ENCODE measurements at places on chromosomes 7 and 10.

DNA sequence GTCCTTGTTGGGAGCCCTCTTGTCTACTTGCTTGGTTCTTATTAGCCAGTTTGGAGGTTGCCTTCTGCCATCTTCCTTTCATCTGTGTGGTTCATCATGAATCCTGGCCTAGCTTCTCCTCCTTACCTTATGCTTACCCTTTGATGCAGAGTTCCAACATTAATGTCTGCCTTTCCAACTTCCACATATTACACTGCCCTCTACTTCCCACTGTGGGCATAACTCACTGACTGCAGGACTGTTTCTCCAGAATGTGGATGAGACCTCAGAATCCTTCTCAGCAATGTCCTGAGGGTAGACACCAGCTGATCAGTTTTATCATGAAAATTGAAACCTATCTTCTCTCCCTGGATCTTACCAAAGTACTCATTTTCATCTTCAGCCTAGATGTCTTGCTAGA lies 491.0 kb downstream of the LRMDA start:
- DNase-seq = no peak

GRCh38 chr7:80243425-80243824 lies 108.8 kb downstream of the GNAI1 start:
- no peak for DNase-seq

- no peak for DNase-seq
Measured at GRCh38 chr10:52649511-52649910, 123.1 kb downstream of the MBL2 start.

DNA sequence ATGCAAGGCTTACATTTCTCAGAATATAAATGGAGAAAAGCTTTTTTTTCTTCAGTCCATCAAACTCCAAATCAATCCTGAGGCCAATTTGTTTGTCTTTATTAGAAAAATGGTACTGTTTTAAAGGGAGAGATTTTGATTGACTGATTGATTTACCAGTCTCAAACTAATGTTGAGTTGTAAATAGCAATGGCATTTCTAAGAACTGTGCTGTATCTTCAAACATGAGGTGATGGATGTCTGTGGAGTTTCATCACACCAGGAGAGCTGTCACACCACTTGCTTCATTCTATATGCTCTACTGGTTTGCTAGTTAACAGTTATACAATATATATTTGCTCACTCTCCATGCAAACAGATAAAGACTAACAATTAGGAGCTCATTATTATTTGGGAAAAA lies 39.0 kb upstream of the LRRTM3 start:
- no peak for DNase-seq

DNA sequence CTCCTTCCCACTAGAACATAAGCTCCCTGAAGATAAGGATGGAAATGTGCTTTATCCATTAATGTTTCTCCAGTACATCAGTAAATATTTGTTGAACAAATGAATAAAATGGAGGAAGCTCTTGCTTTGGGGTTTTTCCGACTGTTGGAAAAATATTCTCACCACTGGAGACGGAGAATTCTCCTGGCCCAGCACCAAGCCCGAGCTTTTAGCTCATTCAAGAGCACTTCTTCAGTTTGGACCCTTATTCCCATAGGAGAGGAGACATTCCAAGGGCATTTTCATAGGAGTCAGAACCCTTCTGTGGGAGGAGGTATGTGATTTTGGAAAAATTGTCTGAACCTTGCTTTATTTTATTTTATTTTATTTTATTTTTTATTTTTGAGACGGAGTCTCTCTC lies 21.0 kb downstream of the SUFU start:
- no peak for DNase-seq

- no peak for DNase-seq
Measured at GRCh38 chr10:58586282-58587245, 73.9 kb downstream of the BICC1 start.

- no peak for DNase-seq
Measured at GRCh38 chr7:155803418-155804376, 8.6 kb downstream of the SHH start.

DNA sequence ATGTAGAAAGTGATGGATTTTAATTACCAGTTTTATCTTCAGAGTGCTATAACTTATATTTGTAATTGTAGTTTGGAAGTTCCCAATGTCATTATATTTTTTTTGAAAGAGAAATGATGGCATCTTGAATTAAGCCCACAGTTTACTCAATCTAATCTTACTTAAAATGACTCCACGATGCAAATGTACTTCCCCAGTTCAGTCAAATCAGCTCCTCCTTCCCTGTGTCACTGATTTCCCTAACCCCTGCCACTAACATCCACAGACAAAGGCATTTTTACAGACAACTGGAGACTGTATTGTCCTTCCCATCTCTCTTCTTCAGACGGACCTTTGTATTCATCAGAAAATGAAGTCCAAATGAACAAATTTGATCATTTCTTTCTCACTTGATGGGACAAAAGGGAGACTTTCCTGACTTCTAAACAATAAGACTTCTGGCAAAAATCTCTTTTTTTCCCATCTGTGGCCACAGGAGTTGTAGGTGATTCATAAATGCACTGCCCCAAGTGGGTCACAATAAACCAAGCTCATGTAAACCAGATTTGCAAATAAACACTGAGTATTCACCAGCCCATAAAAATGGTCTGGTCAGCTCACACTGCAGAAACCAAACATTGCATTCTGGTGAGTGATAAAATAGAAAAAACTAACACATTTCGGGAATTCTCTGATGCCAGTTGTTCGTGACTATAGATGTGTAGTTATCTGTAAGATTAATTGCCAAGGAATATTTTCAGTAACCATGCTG lies 162.9 kb downstream of the FANK1 start:
- no peak for DNase-seq

DNA sequence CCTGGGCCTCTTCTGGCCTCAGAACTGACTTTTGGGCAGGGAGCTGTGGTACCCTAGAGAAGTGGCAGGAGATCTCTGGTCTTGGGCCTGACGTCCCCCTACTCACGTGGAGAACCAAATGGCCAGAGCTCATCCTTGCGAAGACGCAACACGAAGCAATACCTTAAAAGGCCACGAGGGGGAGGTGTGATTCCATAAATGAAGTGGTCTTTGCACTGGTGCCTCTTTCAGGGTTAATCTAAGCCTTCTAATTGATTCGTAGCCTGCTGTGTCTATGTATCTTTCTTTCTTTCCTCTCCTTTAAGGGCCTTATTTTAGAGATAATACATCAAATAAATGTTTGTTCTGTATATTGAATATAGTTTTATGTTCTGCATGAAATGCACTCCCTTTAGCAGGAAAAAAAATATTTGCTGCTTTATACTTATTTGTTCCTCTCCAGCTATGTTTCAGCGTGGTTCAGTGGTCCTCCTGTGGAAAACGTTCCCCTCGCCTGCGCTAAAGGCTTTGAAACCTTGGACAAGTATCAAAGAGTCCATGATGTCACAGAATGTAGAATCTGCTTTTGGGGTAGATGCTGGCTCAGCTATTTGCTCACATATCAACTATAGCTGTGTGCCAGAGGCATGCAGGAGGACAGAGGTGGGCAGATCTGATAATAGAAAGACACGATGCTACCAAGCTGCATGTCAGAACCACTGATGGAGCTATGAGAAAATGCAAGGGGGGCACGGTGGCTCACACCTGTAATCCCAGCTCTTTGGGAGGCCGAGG lies 41.0 kb downstream of the STRA8 start:
- DNase-seq = peak; percentile 40

- DNase-seq = no peak
Measured at GRCh38 chr10:132309879-132310591, 2.3 kb upstream of the STK32C start.

DNA sequence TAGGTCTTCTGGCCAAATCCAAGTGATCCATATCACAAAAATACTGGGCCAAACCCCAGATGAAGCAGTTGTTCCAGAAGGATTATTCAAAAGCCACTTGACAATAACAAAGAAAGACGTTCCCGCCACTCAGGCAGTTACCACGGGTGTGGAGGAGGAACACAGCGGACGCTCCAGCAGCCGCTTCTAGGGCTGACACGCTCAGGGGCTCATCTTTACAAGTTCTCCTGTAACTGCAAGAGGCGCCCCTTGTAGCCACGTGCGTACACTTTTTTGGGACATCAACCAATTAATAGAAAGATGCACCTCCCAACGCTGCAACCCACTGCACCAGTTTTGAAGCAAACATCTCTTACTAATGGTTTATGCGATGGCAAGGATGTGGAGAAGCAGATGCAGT lies 159.4 kb downstream of the GRID1 start:
- DNase-seq = no peak

- no peak for DNase-seq
Measured at GRCh38 chr10:62648921-62649320, 155.6 kb upstream of the ADO start.

GRCh38 chr7:127732306-127732705 lies 80.3 kb downstream of the SND1 start:
- DNase-seq = no peak

DNA sequence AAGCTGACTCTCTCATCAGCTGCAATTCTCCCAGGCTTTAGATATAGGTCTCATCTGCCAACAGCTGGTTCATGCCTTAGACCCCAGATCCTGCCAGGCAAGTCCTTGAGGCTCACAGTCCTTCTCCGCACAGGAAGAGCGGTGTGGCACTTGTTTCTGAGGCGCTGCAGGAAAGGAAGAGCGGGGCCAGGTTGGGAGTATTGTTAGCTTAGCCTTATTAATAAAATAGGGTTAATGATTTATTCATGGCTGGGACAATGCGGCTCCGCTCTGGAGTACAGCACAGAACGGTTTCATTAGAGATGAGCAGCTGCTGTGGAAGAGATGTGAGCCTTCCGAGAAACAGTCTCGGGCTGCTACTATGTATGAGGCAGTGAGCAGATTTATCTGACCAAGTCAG lies 78.1 kb downstream of the FZD1 start:
- no peak for DNase-seq

GRCh38 chr10:111390813-111391563 lies 314.2 kb downstream of the ADRA2A start:
- no peak for DNase-seq

DNA sequence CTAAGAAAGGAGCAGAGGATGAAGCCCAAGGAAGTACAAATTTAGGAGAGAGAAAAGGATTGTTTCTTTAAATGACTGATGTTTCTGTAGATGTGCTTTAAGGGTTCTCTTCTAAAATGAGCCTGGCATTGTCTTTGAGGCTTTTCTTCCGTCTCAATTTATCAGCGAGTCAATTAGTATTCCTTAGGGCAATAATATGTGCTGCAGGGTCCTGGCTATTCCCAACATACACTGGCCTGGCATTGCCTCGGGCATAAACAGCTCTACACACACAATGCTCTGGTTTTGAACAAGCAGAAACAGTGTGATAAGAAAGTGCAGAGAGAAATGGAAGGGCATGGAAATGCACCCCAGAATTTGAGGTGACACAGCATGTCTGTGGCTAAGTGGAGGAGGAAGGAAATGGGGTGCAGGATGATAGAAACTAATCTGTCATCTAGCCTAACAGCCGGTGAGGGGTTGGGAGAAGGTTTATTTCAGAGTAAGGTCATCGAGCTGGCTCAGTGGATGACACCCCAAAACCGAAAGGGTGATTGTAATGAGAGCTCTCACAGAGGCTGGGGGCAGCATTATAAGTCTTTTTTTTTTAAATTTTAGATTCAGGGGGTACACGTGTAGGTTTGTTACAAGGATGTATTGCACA lies 67.5 kb upstream of the ARHGAP21 start:
- DNase-seq = no peak

GRCh38 chr10:51574248-51575048 lies 124.9 kb downstream of the CSTF2T start:
- no peak for DNase-seq

- no peak for DNase-seq
Measured at GRCh38 chr7:77944183-77945182, 145.9 kb downstream of the PHTF2 start.

DNA sequence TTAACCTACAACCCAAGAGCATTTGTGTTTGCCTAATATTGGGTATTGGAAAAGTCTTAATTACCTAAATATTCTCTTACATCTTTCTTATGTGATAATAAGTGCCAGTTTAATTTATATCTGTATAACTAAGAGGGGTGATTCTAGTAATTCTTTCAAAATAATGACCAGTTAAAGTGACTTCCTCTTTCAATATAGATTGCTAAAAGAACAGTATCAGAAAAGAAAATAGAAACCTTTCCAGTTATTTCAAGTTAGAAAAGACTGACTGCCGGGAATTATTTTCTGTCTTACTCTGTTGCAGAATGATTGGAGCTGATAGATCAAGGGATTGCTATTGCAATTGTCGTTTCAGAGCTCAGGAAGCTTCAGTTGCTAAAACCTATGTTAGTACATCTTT lies 525.0 kb upstream of the SEMA3D start:
- DNase-seq = no peak

- no peak for DNase-seq
Measured at GRCh38 chr7:129376076-129376777, 58.0 kb upstream of the STRIP2 start.

- DNase-seq = no peak
Measured at GRCh38 chr7:94045581-94045980, 41.4 kb upstream of the BET1 start.

- DNase-seq = no peak
Measured at GRCh38 chr7:45033931-45034290, 33.9 kb downstream of the CCM2 start.

DNA sequence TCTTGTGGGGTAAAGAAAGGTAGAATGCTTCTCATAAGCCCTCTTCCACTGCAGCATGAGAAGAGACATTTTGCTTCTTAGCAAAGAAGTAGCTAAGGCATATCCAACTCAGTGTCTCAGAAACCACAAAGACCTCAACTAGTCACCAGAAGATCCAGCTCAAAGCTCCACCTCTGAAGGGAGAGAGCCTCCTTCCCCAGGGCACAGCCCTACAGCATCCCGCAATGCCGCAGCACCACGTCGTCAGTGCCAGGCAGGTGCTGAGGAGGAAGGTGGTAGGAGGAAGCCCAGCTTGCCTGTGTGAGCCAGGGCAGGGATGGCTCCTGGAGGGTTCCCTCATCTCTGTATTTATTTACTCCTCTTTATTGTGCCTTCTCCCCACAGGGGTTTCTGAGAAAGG lies 385.6 kb upstream of the NPVF start:
- DNase-seq = no peak

- no peak for DNase-seq
Measured at GRCh38 chr10:71371750-71372166, 25.0 kb upstream of the CDH23 start.
